ENCODE measurements at places on chromosomes 11 and 22. TPM values are rescaled to one million over a fixed set of nuclear protein-coding genes. Genes with fewer than 3 reads are reported as not detected.

Gene IL18
- 0.57 TPM for total RNA-seq

GRCh38 chr22:31622980-31623379, 39.0 kb downstream of the PISD start:
- H3K36me3 ChIP-seq = no peaks in the 10 kb centered on the region
- H3K27ac ChIP-seq = peak overlapping the region; percentile 39
- no peak for DNase-seq
- H3K4me1 ChIP-seq = peaks cover 12% of the 10 kb centered on the region
- no peak overlapping the region for H3K4me3 ChIP-seq

DNA sequence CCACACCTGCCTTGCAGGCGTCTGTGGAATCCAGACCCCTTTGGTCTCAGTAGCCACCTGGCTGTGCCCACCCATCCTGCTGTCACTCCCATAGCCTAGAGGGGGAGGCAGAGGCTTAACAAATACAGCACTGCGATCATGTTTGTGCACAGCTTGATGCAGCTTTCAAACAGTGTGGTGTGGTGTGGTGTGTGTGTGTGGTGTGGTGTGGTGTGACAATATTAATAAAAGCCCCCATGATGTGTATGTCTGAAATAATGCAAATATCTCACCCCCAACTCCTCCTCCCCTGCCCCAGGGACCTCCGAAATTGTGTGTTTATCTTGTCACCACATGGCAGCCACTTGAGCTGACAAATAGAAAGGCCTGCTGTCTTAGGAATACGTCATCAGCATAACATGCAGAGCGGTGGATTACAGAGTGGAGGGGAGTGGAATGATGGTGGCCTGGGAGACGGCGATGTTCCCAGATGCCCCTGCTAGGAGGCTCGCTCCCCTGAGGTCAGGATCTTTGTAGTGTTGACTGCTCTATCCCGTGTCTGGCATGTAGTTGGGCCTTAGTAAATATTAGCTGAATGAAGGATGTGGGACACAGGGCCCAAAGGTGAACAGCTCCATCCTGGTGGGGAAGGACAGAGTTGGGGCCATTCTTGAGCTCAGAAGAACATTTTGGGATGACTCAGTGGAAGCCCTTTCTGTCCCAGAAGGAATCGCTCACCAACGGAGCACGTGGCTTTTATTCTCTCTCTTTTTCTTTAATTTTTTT, 2.8 kb downstream of the PDXP start:
- no peak for DNase-seq
- peak overlapping the region; percentile 32 for H3K27ac ChIP-seq
- H3K36me3 ChIP-seq = peaks cover 5% of the 10 kb centered on the region
- H3K4me1 ChIP-seq = peaks cover 40% of the 10 kb centered on the region
- no peak overlapping the region for H3K4me3 ChIP-seq

DNA sequence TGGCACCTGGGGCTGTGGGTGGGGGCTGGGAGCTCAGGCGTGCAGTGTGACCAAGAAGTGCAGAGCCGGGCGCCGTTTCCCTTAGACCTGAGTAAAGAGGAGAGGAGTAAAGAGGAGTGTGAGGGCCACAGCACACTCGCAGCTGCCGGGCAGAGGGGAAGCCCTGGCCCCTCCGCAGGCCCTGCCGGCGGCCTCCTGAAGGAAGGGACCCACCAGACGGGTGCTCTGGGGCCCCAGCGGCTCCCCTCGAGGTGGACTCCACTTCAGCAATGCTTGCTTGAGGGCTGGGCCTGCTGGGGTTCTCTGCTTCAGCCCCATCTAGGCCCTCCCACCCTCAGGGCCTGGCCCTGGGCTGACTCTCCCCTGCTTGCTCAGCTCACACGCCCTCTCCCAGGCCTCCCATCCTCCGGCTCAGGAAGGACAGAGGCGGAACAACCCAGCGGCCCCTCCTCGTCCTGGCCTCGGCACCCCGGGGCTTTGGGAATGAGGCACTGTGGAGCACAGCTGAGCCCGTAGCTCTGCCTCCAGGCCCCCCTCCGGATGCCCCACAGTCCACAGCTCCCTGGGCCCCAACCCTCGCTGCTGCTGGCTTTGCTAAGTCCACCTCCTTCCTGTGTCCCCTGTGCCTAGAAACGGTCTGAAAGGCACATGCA, 1198.7 kb downstream of the BRD1 start:
- no peak overlapping the region for H3K27ac ChIP-seq
- DNase-seq = no peak
- no peaks in the 10 kb centered on the region for H3K4me1 ChIP-seq
- no peak overlapping the region for H3K4me3 ChIP-seq
- peaks cover 13% of the 10 kb centered on the region for H3K27me3 ChIP-seq

Gene CENPM
- 26.9 TPM for total RNA-seq

All from T-helper 17 cell (primary cell).